ENCODE measurements at places on chromosomes 11 and 22.

DNA sequence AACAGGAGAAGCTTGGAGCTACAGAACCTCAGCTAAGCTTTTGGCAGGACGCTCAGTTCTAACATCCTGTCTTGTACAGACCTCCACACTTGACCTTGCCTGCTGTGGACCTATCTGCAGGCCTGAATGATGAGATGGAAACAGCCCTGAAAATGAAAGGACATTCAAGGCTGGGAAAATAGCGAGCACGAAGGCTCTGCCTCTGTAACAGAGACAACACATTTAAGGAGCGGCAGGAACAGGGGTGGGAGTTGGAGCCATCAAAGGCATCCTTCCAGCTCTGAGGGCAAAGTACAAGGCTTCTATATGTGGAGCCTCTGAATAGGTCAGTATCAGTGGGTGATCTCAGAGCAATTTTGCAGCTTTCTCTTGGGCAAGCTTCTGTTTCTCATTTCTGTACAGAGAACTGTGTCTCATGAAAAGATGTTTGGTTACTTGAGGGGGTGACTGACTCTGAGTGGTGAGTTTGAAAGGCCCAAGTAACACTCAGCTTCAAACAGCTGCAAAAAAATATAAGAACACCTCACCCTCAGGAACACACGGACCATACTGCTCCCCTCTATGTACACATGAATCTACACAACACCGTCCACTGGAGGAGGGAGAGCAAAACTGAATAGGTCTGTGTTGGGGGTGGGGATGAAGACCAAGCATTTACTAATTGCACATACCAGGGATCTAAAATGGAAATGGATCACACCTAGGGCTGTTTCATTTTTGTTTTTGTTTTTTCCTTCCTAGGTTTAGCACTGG is 101.6 kb downstream of the CCDC81 start:
- DNase-seq, result no peak

DNA sequence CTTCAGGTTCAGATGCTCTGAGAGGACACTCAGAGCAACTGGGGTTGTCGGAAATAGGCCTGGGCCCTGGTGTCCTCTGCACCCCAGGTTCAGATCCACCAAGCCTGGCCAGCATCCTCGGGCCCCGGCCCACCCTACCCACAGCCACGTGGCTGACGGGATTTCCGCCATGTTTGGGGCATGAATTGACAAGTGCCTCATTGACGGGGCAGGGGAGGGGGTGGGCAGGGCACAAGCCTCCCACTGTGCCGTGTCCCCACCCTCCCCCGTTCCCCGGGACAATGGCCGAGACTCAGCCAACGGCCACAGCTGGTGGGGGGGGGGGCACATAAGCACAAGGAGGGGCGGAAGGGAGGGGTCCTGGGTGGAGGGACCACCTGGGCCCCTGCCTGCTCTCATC is 8.5 kb downstream of the MYRF start:
- DNase-seq, result no peak

GRCh38 chr11:124793466-124794278 is 6.5 kb downstream of the MSANTD2 start:
- no peak for DNase-seq

GRCh38 chr22:40560551-40560950 is 76.0 kb downstream of the MRTFA start:
- DNase-seq, result no peak

DNA sequence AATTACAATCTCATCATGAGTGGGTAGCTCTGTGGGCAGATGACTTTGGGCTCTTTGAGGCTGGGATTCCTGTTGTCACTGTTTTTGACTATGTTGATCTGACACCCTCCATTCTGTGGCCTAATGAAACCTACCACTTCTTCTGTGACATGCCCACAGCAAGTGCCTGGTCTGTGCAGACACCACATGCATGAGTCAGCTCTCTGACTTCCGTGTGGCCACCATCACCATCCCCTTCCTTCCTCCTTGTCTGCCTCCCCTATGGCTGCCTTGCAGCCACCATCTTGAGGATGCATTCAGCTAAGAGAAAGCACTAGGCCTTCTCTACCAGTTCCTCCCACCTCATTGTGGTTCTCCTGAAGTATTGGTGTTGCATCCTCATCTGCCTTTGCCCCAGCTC is 15.3 kb upstream of the OR10V1 start:
- DNase-seq, result no peak

DNA sequence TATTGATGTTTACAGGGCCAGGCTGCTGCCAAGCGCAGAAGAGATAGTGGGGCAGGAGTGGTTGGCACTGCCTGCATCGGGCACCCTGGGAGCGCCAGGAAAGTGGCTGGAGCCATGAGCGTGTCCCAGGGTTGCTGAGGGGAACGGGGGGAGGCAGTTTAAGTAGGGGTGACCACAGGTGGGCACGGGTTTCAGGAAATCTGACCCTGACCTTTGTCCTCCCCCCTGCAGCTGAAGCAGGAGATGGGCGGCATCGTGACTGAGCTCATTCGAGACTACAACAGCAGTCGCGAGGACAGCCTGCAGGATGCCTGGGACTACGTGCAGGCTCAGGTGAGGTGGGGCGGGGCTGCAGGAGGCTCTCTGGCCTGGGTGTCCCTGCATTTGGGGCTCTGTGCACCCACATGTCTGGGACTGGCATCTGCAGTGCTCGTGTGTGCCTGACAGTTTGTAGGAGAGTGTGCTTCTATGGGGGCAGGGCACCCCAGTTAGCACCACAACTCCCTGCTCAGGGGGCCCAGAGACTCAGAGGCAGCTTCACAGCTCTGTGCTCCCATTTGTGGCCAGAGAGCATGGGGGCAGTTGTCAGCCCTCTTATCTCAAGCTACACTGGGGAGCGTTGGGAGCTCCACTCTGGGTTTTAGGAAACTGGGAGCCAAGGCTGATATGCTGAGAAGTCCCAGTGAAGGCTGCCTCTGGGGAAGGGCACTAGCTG is 49.7 kb downstream of the CD82 start:
- no peak for DNase-seq

DNA sequence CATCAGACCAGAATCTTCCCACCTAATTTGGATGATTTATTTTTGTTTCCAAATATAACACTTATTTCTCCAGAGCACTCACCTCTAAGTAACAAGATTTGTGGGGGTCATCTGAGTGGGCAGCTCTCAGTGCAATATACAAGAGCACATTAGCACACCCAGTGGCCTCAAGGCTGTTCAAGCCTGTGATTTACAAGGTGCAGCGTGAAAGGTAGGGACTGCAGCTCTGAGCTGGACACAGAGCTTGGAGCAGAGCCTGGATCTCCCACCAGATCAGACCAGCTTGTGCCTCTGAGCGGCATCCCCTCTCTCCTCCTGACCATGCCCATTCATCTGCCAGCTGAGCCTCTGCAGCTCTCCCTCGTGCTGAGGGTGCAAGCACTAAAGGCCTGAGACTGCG is 323.3 kb upstream of the ZC3H12C start:
- no peak for DNase-seq

DNA sequence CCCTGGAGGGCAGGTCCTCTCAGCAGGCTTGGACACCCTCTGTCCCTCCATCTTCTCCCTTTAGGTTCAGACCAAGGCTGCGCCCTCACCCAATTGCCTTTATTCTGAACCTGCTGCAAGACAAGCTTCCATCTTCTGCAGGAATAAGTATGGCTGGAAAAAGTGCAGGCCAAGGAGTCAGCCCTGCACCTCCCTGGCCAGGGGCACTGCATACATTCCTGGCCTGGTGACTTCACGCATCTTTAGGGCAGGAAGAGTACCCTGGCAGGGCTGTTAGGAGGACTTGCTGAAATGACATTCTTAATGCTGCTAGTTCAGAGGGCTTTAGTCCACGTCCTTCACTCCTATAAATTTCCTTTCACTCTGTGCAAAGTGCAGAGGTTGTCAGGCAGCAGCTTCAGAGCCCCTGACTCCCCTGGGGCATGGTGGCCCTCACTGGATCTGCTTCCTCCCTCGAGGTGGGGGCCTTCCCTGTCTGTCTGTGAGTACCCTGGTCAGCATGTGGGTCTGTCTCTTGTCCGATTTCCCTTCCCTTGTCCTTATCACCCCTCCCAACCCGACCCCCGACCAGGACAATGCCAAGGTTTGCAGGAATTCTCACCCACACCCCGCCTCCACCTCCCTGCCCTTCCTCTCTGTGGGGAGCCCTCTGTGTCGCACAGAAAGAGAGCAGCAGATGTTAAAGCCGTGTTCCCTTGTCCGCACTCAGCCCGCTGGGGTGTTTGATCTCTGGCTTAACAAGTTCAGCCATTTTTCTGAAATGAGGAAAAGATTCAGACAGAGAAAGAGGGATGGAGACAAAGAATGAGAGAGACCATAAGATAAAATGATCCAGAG is 124.5 kb upstream of the SYT13 start:
- no peak for DNase-seq

- DNase-seq, result no peak
Observed at GRCh38 chr11:73017024-73017751, 124.9 kb downstream of the FCHSD2 start.

DNA sequence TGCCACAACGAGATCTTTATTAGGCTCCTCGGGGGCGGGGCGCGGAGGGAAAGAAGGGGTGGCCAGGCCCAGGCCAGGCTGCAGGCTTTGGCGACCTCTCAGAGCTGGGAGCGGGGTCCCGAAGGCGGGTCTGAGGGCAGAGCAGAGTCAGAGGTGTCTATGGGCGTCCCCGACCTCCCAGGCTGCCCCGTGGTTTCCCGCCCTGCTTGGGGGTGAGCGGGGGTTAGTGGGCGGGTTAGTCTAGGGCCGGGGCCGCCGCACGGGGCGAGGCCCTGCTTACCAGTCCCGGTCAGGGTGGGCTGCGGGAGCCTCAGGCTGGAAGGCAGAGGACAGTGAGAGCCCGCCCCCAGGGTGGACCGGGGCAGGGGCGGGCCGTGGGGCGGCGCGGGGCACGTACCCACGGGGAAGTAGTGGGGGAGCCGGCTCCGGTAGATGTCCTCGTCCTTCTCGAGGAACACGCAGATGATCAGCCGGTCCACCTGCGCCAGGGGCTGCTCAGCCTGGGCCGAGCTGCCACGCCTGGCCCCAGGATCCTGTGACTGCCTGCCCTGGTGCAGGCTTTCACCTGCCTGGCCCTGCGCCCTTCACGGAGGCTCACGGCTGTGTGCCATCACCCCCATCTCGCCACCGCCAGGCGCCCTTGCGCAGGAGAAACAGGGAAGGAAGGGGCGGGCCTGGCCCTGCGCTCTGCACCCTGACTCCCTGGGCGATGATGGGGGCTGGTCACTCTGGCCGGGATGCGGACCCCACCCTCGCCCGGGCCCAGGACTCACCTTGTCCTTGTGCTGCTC is 12.5 kb downstream of the OTUB1 start:
- DNase-seq, result no peak

DNA sequence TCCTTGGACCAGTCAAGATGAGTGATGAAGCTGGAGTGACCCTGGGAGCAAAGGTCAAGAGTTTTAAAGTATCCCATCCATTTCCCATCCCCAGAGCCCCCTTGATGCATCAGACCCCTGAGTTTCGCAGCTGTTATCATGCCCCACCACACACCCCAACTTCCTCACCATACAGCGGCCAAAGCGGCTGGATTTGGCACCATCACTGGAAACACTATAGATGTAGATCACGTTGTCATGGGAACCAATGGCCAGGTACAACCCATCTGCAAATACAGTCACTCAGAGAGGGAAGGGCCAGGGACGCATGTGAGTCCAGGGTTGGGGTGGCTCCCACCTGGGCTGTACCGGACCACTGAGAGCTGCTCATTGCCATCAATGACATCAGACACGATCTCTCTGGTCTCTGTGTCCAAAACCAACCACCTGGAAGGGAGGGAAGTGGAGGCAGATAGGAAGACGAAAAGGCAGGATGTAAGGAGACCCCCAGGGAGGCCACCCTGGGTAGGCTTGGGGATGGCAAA is 2.2 kb upstream of the MTA2 start:
- DNase-seq, result no peak

GRCh38 chr22:25008666-25009065 is 56.1 kb downstream of the KIAA1671 start:
- DNase-seq, result no peak

DNA sequence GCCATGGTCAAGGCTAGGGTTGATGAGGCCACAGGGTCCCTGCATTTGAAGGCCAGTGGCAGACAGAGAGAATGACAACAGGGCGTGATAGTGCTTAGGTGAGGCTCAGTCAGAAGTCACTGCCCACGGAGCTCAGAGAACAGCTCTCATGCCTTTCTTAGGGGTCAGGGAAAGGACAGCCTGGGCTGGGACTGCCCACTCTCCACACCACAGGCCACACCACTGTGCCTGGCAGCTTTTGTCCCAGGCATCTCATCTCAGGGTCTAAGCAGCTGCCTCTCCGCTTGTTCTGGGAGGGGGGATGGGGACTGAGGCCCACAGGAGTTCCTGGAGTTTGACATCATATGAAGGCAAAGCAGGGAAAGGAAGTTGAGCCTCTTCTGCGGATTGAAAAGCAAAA is 150.2 kb upstream of the B3GAT1 start:
- DNase-seq, result no peak

Measured in stimulated activated CD4-positive, alpha-beta T cell treated with anti-CD3 and anti-CD28 coated beads, Interleukin-1b, Interleukin-23, amount 100 ng/mL, for 1 hour (primary cell).